ENCODE measurements at places on chromosomes 2 and 18. TPM values are rescaled to one million over a fixed set of nuclear protein-coding genes. Genes with fewer than 3 reads are reported as not detected.

DNA sequence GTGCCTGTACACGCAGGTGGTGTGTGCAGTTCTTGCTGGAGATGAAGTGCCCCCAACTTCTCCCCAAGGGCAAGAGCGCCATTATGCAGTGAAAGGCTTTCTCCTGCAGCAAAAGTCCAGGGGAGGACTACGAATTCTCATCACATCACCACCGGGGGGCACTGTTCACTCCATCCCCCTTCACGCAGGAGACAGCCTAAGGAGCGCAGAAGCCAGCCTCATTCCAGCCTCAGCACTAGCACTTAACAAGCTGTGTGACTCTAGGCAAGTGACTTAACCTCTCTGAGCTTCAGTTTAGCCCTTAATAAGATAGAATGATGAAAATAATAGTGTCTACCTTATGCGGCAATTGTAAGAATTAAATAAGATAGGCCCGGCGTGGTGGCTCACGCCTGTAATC, 32.3 kb downstream of the DNMT3A start:
- DNase-seq = peak; percentile 83
- peaks cover 76% of the 10 kb centered on the region for H3K4me1 ChIP-seq
- no peak overlapping the region for H3K4me3 ChIP-seq
- no peaks in the 10 kb centered on the region for H3K27me3 ChIP-seq
- peak overlapping the region; percentile 9 for H3K27ac ChIP-seq

- H3K4me1 ChIP-seq = peaks cover 9% of the 10 kb centered on the region
- no peak overlapping the region for H3K4me3 ChIP-seq
- peaks cover 3% of the 10 kb centered on the region for H3K27me3 ChIP-seq
- no peak for DNase-seq
These were observed 83.6 kb downstream of the MREG start for GRCh38 chr2:215929602-215930335.

- no peaks in the 10 kb centered on the region for H3K4me1 ChIP-seq
These were observed 97.2 kb downstream of the SLC4A3 start for GRCh38 chr2:219724628-219725027.

The KLHL29 gene
- total RNA-seq = 2.0 TPM

- no peak overlapping the region for H3K4me3 ChIP-seq
- DNase-seq = no peak
- no peaks in the 10 kb centered on the region for H3K36me3 ChIP-seq
- no peak overlapping the region for H3K27ac ChIP-seq
- no peaks in the 10 kb centered on the region for H3K4me1 ChIP-seq
- H3K27me3 ChIP-seq = no peaks in the 10 kb centered on the region
These were observed 483.1 kb upstream of the CHST9 start for GRCh38 chr18:27668158-27668557.

- no peak for DNase-seq
- no peaks in the 10 kb centered on the region for H3K4me1 ChIP-seq
- no peaks in the 10 kb centered on the region for H3K27me3 ChIP-seq
- no peak overlapping the region for H3K4me3 ChIP-seq
- no peaks in the 10 kb centered on the region for H3K36me3 ChIP-seq
- H3K27ac ChIP-seq = no peak overlapping the region
These were observed 545.8 kb downstream of the CNTNAP5 start for GRCh38 chr2:124570872-124571271.

GRCh38 chr2:237512774-237513466, 25.9 kb downstream of the MLPH start:
- H3K4me1 ChIP-seq = no peaks in the 10 kb centered on the region
- no peak overlapping the region for H3K27ac ChIP-seq
- H3K4me3 ChIP-seq = no peak overlapping the region
- no peaks in the 10 kb centered on the region for H3K36me3 ChIP-seq
- peak; percentile 90 for DNase-seq

GRCh38 chr2:180577567-180577966, 402.8 kb upstream of the UBE2E3 start:
- no peak overlapping the region for H3K27ac ChIP-seq
- no peaks in the 10 kb centered on the region for H3K4me1 ChIP-seq
- H3K27me3 ChIP-seq = peaks cover 3% of the 10 kb centered on the region
- DNase-seq = no peak

DNA sequence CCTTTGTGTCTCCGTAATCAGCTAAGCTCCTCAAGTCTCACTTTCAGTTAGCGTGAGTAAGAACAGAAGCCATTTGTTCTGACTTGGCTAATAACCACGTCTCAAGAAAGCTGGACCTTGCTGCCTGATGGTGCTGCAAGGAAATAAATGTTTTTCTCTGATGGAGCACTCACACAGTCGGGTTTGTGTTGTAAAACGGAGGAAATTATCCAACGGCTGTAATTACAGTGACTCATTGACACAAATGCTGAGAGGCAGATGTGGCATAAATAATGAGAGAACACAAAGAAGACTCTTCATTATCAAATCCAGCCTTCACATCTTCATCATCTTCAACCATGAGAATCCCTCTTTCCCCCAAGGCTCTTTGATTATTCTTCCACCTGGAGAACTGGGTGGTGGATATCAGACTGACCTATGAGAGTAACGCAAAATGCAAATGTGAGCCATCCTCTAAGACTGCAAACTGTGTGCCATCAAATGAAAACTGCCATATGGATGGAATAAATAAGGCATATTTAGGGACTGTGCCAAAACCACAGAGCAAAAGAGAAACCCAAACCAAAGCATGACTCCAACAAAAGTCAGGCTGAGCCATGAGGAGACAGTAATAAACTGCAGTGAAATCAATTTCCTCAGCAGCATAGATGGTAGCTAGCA, 252.6 kb downstream of the RND3 start:
- no peaks in the 10 kb centered on the region for H3K27me3 ChIP-seq
- H3K27ac ChIP-seq = no peak overlapping the region
- no peaks in the 10 kb centered on the region for H3K4me1 ChIP-seq
- no peak for DNase-seq
- H3K4me3 ChIP-seq = no peak overlapping the region

The STPG4 gene
- total RNA-seq = 0.23 TPM

The RFX8 gene
- 0.90 TPM for total RNA-seq

The TANC1 gene
- 1.1 TPM for total RNA-seq

DNA sequence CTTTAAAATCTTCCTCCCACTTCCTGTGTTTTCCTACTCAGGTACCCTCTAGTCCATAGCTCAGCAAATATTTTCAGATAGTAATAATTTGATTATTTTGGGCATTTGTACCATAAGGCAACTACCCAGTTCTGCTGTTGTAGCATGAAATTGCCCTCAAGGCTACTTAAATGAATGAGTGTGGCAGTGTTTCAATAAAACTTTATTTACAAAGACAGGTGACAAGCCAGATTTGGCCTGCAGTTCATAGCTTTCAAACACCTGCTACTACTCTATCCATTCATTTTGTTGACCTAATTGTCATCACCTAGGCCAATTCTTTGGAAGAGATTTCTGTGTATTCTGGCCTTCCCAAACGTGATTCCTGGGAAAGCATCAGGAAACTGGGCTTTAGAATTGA, 28.9 kb downstream of the NYAP2 start:
- no peak overlapping the region for H3K4me3 ChIP-seq
- no peak overlapping the region for H3K27ac ChIP-seq
- peaks cover 9% of the 10 kb centered on the region for H3K27me3 ChIP-seq
- no peaks in the 10 kb centered on the region for H3K36me3 ChIP-seq
- H3K4me1 ChIP-seq = no peaks in the 10 kb centered on the region
- DNase-seq = no peak

The TACR1 gene
- not detected for total RNA-seq

The SKOR2 gene
- total RNA-seq = 0.14 TPM

The SCYGR4 gene
- total RNA-seq = not detected

DNA sequence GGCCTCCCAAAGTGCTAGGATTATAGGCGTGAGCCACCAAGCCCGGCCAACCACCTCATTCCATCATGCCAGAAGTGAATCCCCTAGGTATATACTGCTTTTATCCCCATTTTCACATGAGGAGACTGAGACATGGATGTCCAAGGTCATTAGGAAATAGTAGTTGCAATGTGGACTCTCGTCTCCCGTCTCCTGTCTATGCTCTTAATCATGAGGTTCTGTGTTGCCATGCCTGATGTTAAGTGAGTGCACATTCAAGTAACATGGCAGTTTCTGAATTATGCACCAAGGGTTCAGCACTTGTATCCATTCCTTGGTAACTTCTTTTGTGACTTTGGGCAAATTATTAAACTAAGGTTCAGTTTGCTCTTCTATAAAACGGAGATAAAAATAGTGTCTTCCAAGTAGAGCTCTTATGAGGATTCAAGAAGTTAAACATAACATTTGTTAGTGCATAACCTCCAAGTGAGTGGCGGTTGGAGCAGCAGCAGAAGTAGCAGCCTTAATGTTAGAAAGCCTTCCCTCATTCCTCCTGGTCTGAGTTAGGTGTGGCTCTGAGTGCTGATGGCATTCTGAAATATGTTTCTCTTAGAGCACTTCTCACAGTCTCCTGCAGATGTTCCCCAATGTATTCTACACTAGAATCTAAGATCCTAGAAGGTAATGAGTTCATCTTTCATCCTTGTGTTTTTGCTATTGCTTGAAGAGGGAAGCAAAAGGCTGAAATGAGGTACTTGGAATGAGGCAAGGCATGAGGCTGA, 21.9 kb downstream of the SOCS6 start:
- DNase-seq = no peak
- H3K4me1 ChIP-seq = no peaks in the 10 kb centered on the region
- H3K36me3 ChIP-seq = no peaks in the 10 kb centered on the region
- no peak overlapping the region for H3K27ac ChIP-seq
- no peak overlapping the region for H3K4me3 ChIP-seq
- H3K27me3 ChIP-seq = no peaks in the 10 kb centered on the region

DNA sequence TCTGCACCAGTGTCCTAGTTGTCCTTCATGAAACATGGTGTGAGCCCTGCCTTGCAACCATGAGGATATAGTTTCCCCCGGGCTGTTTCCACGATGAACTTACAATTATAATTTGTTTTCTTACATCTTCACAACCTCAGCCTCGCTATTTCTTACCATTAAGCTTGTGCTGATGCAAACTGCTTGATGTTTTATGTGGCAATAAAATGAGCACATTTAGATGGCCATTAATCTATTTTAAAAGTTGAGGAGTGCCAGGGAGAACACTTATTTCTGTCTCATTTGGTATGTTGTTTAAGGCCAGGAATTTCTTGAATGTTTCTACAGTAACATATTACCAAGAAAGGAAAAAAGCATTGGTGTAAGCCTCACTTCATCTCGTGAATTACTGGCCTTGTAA, 214.5 kb upstream of the SLC8A1 start:
- no peak for DNase-seq
- no peak overlapping the region for H3K27ac ChIP-seq
- no peaks in the 10 kb centered on the region for H3K36me3 ChIP-seq
- no peak overlapping the region for H3K4me3 ChIP-seq
- no peaks in the 10 kb centered on the region for H3K4me1 ChIP-seq

The RND3 gene
- total RNA-seq = not detected

Measured in activated CD4-positive, alpha-beta T cell treated with anti-CD3 and anti-CD28 coated beads for 36 hours (primary cell).